ENCODE measurements at places on chromosomes 5 and 9.

GRCh38 chr9:126777733-126778132 is 27.1 kb upstream of the ZBTB43 start:
- DNase-seq = no peak

DNA sequence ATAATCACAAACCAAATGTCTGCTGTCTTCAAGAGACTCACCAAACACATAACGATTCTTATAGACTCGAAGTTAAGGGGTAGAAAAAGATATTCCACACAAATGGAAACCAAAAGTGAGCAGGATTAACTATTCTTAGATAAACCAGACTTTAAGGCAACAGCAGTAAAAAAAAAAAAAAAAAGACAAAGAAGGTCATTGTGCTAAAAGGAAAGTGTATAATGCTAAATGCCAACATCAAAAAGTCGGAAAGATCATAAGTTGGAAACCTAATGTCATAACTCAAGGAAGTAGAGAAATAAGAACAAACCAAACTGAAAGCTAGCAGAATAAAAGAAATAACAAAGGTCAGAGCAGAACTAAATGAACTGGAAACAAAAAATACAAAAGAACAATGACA is 714.6 kb downstream of the SEMA5A start:
- DNase-seq = no peak

DNA sequence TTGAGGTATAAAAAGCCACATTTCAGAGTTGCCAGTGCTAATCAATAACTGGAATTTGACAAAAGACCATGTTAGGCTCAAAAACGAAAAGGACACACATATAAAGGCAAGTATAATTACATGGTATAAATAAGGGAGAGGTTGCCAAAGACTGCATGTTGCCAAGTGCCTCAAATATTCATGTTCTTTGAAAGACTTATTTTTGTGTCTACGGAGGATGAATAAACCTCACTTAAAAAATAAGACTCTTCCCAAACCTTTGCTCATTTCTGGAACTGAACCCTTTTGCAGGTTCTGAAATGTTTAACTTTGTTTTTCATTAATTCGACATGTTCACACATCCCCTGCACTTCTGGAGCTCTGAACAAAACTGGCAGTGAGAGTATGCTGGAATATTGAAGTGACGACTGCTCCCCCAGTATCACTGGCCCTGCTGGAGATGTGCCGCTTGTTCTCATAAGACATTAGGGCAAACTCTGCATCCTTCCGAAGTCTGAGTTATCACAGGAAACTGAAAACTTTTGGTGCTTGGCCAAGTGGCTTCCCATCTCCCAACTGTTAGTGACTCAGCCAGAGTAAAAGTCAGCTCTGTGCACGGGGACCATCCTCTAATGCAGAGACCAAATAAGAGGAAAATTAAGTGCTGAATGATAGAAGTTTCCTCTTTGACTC is 336.8 kb downstream of the GLIS3 start:
- peak; percentile 24 for DNase-seq

DNA sequence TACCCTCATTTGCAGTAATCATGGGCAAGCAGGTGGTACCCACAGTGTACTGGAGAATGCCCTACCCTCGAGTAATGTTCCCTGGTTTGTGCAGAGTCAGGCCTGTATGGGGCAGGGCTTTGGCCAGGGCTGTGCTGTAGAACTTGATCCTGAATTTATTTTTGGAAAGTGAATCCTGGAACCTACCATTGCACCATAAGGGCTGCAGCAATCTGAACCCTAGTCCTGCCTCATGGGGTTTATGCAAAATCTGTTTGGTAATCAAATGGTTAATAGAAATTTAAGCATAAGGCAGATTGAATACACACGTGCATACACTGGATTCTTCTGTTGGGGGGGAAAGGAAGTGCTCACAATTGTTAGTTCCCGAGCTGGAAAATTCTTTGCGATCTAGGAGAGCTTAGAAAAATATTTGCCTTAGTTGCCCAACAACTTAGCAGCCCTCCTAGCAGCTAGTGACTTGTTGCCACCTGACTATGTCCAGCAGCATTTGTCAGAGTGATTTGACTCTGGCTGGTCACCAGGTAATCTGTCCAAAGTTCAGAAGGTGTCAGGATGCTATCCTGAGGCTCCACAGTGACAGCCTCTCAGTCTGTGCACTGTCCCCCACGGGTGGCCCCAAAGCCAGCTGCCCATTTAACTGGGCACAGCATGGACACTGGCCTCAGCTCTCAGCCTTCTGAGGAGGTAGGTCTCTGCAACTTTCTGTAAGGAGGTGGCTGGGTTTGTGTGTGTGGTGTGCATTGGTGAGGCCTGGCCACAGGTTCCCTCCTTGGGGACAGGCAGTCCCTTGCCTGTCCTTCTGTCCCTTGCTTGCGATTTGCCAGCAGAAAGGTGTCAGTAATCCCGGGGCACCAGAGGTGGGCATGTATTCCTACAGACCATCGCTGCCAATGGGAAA is 8.3 kb downstream of the MVB12B start:
- DNase-seq = peak; percentile 86

DNA sequence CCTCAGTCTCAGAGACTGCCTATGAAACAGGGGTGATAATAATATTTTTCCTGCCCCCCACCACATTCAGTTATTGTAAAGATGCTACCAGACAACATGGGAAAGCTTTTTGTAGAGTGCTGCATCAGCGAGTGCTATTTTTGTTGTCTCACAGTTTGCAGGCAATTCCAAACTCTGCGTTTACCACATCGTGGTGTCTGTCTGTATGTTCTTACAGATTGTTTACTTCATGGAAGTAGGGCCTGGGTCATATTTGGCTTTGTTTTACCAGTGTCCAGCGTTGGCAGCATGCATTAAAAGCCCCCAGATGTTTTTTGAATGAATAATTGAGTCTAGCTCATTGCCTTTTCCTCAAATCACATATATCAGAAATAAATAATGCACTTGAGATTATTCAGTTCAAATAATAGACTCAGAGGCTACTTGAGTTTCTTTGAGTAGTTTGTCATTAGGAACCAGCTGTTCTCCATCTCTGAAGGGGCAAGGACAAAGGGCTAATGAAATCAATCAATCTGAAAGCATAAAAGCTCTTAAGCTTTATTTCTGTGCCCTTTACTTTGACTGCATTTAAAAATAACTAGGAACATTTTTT is 243.7 kb downstream of the CWC27 start:
- DNase-seq = no peak

Measured in endothelial cell of umbilical vein (primary cell).